ENCODE measurements at places on chromosomes 4 and X.
A peak's percentile ranks its signal among the peaks of the same experiment; 100 is the strongest.

GRCh38 chr4:27595571-27596360 lies 735.1 kb downstream of the STIM2 start:
- DNase-seq: no peak

DNA sequence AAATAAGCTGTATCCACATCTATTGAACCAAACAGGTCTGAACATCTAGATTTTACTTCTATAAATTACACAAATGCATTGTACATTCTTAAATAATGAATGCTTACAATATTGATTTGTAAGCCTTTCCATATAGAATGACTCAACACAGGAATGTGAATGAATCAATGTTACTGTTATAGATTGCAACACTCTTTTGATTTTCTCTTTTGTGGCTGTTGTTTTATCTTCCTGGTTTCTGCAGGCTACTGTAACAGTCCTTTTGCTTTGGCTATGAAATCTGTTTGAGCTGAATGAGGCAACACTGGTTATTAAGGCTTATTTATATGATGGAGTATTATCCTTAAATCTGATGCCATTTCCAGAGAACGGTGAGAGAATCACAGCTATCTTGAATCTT lies 49.5 kb downstream of the GPR50 start:
- no peak for DNase-seq

DNA sequence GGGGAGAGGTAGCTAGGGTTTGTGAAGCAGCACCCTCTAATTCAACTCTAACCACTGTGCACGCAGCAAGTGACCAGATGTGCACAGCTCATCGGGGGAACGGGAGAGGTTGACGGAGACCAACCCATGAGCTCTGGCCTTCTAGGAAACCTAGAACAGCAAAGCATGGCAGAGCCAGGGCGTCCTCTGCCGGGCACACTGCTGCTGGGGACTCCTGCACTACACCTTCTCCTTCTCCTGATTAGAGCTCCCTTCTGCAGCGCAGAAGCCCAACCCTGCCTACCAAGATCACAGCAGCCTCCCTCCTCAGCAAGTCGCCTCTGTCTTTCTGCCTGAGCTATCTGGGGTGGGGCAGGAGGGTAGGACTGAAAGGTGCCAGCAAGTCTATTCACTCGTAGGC lies 252.3 kb upstream of the PSAPL1 start:
- no peak for DNase-seq

DNA sequence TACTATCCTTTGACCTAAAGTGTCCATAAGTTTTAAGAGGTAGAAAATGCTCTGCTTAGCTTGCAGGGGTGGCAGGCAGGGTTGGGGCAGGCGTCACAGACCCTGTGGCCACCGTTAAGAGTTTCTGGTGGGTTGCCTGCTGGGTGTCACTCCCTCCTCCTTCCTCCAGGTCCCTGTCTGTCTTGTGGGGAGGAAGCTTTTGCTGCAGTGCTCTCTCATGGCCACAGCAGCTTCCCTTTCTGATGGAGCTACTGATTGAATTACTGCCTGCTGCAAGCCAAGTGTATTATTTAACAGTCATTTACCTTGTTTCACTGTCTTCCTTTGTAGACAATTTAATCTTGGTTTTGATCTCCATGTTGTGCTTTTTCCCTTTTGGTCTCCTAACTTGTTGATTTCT lies 384.6 kb downstream of the IDS start:
- no peak for DNase-seq

GRCh38 chr4:26860922-26861433 lies 337 bp downstream of the STIM2 start:
- peak; percentile 28 for DNase-seq

- no peak for DNase-seq
Measured at GRCh38 chr4:125572601-125573000, 257.8 kb downstream of the FAT4 start.

DNA sequence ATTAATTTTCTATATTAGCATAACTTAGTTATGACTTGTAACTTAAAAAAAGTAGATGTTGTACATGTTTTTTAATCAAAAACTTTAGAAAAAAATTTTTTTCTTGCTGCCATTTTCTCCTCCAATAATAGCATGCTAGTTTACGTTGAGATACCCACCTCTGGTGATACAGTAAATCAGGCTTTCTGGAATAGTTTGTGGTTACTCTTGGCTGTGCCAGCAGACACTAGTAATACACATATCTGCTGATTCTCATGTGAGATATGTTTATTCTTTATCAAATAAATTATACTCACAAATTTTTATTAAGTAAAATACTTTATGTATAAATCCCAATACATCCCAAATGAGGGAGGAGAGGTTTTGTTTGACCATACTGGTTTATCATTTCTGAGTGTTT lies 117.3 kb downstream of the KLHL8 start:
- no peak for DNase-seq

- no peak for DNase-seq
Measured at GRCh38 chr4:188960411-188961093, 821.3 kb downstream of the TRIML1 start.

- DNase-seq: no peak
Measured at GRCh38 chr4:121164291-121164690, at the start of gene TNIP3. TNIP3 (minus strand) TSS chr4:121164321; CDS start chr4:121164125, 196 bp downstream.

DNA sequence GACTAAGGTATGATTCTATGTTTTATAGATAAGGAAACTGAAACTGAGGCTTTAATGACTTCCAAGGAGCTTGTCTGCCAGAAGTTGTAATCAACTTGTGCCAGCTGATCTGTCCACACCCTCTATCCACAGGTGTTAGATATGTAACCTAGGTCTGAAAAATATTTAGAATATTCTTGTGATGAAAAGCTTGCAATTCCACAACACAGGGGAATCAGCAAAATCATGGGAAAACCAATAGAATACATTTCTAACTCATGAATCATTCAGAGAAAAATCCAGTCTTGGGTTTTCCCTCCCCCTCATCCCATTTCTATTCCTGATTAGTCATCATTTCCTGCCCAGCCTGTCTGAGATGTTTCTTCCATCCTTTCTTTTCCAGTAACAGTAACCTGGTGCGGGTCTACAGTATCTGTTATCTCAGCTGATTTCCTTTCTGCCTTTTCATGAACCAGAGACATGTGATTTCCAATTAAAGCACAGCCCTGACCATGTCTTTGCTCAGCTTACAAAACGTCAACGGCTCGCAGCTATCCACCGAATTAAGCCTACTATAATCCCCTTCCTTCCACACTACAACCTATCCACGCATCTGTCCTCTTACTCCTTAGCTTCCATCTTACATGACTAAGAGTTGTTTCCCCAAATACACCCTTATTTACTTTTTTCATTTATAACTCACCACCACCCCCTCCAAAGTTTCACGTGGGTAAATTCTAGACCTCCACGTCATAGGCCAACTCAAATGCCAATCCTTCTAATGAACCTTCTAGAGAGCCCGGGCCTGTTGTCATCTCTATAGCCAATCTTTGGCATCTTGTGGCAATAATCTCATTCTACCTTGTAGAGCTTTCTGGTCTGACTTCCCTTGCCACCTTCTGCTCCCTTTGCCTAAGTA lies 961 bp upstream of the NOCT start:
- peak; percentile 85 for DNase-seq
